ENCODE measurements at places on chromosomes 2 and 18.

- no peak for DNase-seq
These were observed 255.6 kb downstream of the OSR1 start for GRCh38 chr2:19102696-19103423.

DNA sequence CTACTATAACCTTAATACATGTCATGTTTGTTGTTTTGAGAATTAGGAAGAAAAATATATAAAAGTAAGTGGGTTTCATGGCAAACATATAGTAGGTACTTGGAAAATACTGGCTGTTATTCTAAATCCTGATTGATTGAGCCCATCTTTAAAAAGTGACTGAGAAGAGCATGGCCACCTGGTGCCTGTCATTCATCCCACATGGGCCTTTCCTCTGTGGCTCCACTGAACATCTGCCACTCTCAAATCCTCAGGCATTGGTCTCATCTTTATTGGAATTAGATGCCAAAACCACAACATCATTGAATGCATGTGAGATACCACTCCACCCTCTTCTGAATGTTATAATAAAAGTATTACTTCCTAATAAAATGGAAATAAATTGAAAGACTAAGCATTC is 101.6 kb upstream of the TTN start:
- DNase-seq = no peak

GRCh38 chr2:226413498-226414130 is 386.0 kb downstream of the IRS1 start:
- no peak for DNase-seq

- DNase-seq = no peak
These were observed 28.3 kb upstream of the ASAP2 start for GRCh38 chr2:9178110-9178903.

GRCh38 chr2:9025746-9026145 is 22.3 kb upstream of the MBOAT2 start:
- no peak for DNase-seq

DNA sequence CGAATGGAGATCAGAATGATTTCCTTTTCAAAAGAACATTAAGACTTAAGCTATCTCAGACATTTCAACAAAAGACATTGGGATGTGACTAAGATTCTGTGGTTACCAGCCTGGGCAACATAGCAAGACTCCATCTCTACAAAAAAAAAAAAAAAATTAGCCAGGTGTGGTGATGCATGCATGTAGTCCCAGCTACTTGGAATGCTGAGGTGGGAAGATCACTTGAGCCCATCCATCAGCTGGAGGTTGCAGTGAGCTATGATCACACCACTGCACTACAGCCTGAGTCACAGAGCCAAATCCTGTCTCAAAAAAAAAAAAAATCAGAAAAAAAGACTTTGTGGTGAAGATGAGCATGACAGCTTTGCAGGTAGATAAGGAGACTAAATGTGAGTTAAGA is 12.8 kb downstream of the RNF103 start:
- no peak for DNase-seq

DNA sequence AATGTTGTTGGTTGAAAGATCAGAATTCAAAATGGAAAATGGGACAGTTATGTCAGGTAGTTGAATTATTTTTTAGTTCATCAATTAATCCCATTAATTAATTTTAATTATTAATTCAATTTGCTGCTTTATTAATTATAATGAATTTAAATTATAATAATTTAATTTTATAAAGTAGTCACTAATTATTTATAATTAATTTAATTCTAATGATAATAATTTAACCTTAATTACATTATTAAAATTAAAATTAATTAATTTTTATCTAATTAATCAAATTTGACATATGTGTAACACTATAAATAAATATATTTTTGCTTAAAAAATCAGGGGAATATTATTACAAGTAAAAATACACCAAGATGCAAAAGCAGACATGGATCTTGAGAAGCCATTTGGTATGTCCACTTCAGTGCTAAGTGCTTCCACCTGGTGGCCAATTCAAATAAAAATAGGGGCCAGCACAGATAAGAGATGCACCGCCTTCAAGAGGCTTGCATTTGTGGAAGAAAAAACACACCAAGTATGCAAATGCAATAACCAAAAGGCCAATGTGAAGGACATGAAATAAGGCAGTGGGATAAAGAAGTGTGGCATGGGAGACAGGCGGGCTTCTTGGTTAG is 73.2 kb downstream of the MBP start:
- no peak for DNase-seq
